ENCODE measurements at places on chromosomes 3 and 15.

DNA sequence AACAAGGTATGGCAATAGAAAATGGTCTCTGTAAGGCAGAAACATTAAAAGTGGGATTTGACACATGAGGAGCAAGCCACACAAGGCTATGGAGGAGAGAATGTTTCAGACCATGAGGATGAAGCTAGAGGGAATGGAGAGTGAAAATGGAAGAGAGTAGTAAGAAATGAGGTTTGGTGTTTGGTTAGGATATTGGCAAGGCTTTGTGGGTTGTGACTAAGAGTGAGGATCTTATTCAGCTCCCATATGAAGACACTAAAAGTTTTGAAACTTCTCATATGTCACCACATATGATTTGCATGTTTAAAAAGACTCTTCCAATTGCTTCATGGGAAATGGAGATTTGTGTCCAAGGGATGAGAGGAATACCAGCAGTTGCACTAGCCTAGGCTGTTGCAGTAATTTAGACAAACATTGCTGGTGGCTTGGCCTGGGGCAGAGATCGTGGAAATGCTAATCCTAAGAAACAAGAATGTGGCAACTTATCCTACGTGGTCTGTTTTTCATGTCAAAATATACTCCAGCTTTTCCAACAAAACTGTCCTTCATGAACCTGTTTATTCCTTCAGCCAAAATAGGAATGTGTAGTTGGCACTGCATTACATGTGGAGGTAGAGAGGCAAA is 749.0 kb downstream of the PDCD6IP start:
- DNase-seq = no peak

GRCh38 chr3:47647550-47647949 is 68.9 kb upstream of the CSPG5 start:
- no peak for DNase-seq

GRCh38 chr3:66472313-66473134 is 28.3 kb downstream of the LRIG1 start:
- DNase-seq = no peak

- DNase-seq = no peak
Observed at GRCh38 chr3:71285086-71285485, 298.4 kb downstream of the FOXP1 start.

GRCh38 chr3:52882377-52882776 is 15.0 kb downstream of the STIMATE start:
- no peak for DNase-seq

DNA sequence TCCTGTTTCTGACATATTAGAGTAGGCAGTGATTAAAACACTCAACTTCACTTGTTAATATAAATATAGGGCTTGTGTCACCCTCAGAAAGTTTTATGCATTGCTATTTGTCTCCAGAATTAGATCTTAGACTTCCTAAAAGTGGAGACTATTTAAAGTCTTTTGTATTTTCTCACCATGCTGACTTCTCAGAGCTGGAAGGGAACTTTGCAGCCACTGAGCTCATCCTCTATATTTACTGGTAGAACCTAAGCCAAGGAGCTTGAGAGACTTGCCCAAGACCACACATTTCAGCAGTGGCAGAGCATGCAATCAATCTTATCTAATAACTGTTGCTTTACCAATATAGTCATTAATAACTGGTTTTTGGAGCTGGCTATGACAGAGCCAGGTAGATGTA is 53.2 kb downstream of the STAC start:
- no peak for DNase-seq

- DNase-seq = no peak
Observed at GRCh38 chr15:80841541-80841940, 62.4 kb downstream of the CEMIP start.

- no peak for DNase-seq
Observed at GRCh38 chr3:195210266-195210973, 60.5 kb downstream of the XXYLT1 start.

- no peak for DNase-seq
Observed at GRCh38 chr3:51874889-51875288, 512 bp downstream of the IQCF5 start.

GRCh38 chr3:170458285-170458684 is 39.6 kb downstream of the CLDN11 start:
- DNase-seq = no peak

DNA sequence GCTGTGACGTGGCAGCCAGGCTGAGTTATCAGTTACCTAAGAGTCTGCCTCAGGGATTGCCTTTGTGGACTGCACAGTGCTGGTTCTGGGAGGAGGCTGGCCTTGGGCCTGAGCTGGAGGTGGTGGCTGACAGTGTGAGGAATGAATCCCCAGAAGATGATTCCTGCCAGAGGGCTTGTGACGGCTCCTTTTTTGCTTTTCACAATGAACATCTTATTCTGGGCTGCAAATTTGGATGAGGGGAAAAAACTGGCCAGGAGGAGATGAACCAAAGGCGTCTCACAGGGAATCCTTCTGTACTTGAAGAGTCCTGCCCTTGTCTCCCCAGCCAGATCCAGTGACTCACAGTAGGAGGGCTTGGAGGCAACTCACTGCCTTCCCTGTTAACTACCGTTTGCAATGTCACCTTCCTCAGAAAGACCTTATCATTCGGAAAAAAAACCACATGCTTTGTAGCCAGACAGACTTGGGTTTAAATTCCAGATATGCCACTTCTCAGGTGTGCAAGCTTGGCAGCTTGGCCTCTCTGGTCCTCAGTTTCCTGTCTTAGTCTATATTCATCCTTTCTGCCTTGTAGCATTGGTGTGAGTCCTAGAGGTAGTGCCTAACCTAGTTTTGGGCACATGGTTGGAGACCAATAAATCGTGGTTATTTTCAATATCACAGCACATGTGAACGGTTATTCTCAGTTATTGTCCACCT is 19.1 kb downstream of the ST6GAL1 start:
- DNase-seq = no peak

- DNase-seq = no peak
Observed at GRCh38 chr3:72111265-72112205, 326.6 kb upstream of the PROK2 start.

GRCh38 chr3:194114123-194114522 is 21.8 kb upstream of the HES1 start:
- DNase-seq = no peak

- DNase-seq = no peak
Observed at GRCh38 chr3:16906682-16907081, 21.9 kb downstream of the PLCL2 start.

DNA sequence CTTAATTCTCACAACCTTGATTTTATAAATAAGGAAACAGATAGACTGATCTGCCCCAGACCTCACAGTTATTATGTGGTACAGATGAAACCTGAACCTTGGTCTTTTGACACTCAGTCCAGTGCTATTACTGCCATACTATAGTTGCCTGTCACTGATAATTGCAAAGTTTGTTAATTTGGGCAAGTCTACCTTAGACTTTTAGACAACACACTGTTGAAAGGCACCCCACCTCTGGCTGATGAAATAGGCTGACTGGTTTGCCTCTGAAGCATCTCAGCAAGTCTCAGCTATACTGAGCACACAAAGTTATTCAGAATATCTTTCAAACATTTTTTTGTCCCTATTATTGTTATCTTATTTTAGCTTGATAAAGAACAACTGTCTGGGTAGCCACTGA is 53.1 kb upstream of the MAP4 start:
- DNase-seq = no peak

- no peak for DNase-seq
Observed at GRCh38 chr3:194103505-194103904, 32.4 kb upstream of the HES1 start.

All from stimulated activated CD8-positive, alpha-beta memory T cell treated with anti-CD3 and anti-CD28 coated beads, Interleukin-7, amount 100 ng/mL, for 24 hours (primary cell).